Pancreas (tissue), 10 donors: ENCODE measurements at places on chromosomes 12 and 14.

DNA sequence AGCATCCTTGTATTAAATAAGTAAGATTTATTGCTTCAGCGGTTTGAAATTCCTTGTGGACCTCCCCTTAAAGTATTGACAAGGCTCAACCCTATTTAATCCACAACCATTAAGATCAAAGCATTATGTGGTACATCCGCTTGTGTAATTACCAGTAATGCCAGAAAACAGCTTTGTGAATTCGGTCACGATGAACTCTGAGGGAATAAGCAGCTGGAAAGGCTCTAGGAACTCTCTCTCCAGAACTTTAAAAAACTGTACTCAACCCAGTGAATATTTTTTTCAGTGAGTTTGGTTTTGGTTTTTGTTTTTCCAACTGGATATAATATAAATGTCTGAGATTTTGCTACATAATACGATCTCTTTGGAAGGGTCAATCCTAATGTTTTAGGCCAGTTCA is 49.3 kb upstream of the DIO2 start:
- H3K36me3 ChIP-seq, result no peaks in the 10 kb centered on the region
- no peak overlapping the region for H3K4me3 ChIP-seq
- no peak overlapping the region for H3K27ac ChIP-seq
- H3K27me3 ChIP-seq, result no peaks in the 10 kb centered on the region
- H3K4me1 ChIP-seq, result no peaks in the 10 kb centered on the region
- no peak for DNase-seq

- H3K27ac ChIP-seq, result no peak overlapping the region
- DNase-seq, result no peak
- no peaks in the 10 kb centered on the region for H3K27me3 ChIP-seq
- no peaks in the 10 kb centered on the region for H3K36me3 ChIP-seq
These were observed 732.6 kb upstream of the FLRT2 start for GRCh38 chr14:84797326-84797725.

- DNase-seq, result no peak
- no peaks in the 10 kb centered on the region for H3K4me1 ChIP-seq
- no peaks in the 10 kb centered on the region for H3K36me3 ChIP-seq
- no peak overlapping the region for H3K4me3 ChIP-seq
- H3K27me3 ChIP-seq, result no peaks in the 10 kb centered on the region
These were observed 50.0 kb downstream of the SOX5 start for GRCh38 chr12:23899434-23899833.

DNA sequence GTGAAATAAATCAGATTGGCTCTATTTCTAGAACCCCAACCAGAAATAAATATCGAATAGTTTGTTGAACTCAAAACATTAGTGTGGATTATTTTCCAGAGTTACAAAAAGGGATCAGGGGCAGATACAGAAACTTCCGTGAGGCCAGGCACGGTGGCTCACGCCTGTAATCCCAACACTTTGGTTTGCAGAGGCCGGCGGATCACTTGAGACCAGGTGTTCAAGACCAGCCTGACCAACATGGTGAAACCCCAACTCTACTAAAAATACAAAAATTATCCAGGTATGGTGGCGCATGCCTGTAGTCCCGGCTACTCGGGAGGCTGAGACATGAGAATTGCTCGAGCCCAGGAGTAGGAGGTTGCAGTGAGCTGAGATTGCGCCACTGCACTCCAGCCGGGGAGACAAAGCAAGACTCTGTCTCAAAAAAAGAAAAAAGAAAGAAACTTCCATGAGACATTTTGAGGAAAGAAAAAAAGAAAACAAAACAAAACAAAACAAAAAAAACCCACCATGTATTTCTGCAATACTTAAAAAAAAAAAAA is 2.1 kb downstream of the FBXO21 start:
- no peak for DNase-seq
- H3K36me3 ChIP-seq, result peaks cover 17% of the 10 kb centered on the region
- H3K27me3 ChIP-seq, result no peaks in the 10 kb centered on the region
- no peak overlapping the region for H3K27ac ChIP-seq
- no peak overlapping the region for H3K4me3 ChIP-seq
- H3K4me1 ChIP-seq, result no peaks in the 10 kb centered on the region

DNA sequence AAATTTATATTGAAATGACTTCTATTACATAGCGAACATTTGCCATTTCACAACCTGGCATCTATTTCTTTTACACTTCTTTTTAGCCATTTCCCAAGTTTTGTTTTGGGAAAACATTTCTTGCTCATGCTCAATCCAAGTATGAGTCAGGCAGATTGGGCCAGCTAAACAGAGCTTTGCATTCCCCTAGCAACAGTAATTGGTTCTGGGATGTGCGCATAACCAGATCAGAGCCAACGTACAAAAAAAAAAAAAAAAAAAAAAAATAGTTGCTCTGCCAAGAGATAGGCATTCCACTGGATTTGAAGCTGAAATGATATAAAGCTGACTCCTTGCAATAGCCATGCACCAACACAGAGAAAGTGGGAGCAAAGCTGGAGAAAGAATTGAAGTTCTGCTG is 37.5 kb downstream of the PLCZ1 start:
- no peaks in the 10 kb centered on the region for H3K36me3 ChIP-seq
- DNase-seq, result no peak
- no peak overlapping the region for H3K27ac ChIP-seq
- H3K4me3 ChIP-seq, result no peak overlapping the region
- H3K4me1 ChIP-seq, result no peaks in the 10 kb centered on the region

- H3K27ac ChIP-seq, result no peak overlapping the region
- H3K4me3 ChIP-seq, result no peak overlapping the region
- no peaks in the 10 kb centered on the region for H3K4me1 ChIP-seq
- no peaks in the 10 kb centered on the region for H3K36me3 ChIP-seq
- no peak for DNase-seq
These were observed 27.6 kb upstream of the ARHGAP5 start for GRCh38 chr14:32049361-32050088.

DNA sequence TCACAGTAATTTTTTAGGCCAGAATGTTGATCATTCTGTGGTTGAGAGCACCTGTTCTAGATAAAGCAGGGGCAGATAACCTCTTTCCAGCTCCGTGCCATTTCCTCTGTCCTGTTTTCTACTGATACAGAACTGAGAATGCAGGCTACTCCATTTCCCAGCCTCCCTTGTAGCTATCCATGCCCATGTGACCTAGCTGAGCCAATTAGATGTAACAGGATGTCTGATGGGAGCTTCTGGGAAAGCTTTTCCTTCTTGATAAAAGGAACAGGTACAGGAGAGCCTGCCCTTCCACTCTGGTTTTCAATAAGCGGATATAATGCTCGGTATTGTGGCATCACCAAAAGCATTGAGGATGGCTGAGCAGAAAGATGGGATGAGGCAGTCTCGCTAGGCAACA is 54.2 kb downstream of the LRRC74A start:
- no peaks in the 10 kb centered on the region for H3K36me3 ChIP-seq
- no peaks in the 10 kb centered on the region for H3K27me3 ChIP-seq
- no peak for DNase-seq
- H3K4me3 ChIP-seq, result no peak overlapping the region

- H3K36me3 ChIP-seq, result no peaks in the 10 kb centered on the region
- H3K27ac ChIP-seq, result no peak overlapping the region
- no peak overlapping the region for H3K4me3 ChIP-seq
- H3K4me1 ChIP-seq, result no peaks in the 10 kb centered on the region
- no peak for DNase-seq
These were observed 160.2 kb upstream of the LMNTD1 start for GRCh38 chr12:25713264-25713663.

DNA sequence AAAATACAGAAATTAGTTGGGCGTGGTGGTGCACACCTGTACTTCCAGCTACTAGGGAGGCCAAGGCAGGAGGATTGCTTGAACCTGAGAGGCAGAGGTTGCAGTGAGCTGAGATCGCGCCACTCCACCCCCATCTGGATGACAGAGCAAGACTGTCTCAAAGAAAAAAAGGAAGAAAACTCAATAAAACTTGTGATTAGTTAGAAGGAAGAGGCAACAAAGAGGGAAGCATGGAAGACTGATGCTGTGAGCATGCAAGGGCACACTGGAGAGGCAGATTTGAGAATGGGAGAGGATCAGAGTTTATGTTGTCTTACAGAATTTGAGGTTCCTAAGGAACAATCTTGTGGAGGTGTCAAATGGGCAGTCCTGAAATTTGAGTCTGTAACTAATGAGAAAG is 2.8 kb upstream of the ZC2HC1C start:
- H3K4me3 ChIP-seq, result no peak overlapping the region
- H3K36me3 ChIP-seq, result no peaks in the 10 kb centered on the region
- no peak for DNase-seq
- H3K4me1 ChIP-seq, result peaks cover 14% of the 10 kb centered on the region

- H3K36me3 ChIP-seq, result no peaks in the 10 kb centered on the region
- H3K4me1 ChIP-seq, result no peaks in the 10 kb centered on the region
- no peak overlapping the region for H3K27ac ChIP-seq
These were observed 38.1 kb upstream of the SLC2A13 start for GRCh38 chr12:40144023-40144422.

- no peak within 1 kb of the TSS for H3K4me3 ChIP-seq
- no peaks in the 10 kb centered on the region for H3K27me3 ChIP-seq
- no peaks in the 10 kb centered on the region for H3K36me3 ChIP-seq
- no peak for DNase-seq
- peak within 1 kb of the TSS; percentile 22 for H3K27ac ChIP-seq
These were observed at the start of gene GLT1D1 for GRCh38 chr12:128852885-128853599. GLT1D1 (plus strand) TSS chr12:128853478; CDS start chr12:128853582, 104 bp downstream.

DNA sequence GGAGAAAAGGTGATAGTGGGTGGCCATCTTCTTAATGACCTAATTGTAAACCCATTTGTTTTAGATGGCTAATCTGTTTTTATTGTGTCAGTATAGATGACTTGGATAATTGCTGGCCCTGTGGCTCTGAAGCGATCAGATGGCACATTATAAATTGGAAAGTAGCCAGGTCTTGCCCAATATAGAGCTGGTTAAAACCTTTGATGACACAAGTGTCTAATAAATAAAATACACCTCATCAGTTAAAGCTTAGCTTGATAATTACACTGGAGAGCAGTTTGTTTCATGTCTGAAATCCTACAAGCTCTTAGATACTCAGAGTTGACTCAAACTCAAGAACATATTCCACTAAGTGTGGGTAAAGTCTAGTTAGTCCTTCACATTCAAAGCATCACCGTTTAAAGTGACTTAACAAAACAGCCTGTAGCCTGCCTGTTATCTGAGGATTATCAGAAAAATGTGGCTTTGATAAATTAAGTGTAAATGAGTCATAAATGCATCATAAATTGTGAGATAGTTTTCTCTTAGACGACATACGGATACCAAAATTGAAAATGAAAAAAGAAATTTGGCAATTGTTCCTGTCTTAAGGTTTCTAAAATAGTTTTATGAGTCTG is 280.9 kb downstream of the LRIG3 start:
- no peak overlapping the region for H3K4me3 ChIP-seq
- no peaks in the 10 kb centered on the region for H3K4me1 ChIP-seq
- no peak for DNase-seq
- no peaks in the 10 kb centered on the region for H3K27me3 ChIP-seq

DNA sequence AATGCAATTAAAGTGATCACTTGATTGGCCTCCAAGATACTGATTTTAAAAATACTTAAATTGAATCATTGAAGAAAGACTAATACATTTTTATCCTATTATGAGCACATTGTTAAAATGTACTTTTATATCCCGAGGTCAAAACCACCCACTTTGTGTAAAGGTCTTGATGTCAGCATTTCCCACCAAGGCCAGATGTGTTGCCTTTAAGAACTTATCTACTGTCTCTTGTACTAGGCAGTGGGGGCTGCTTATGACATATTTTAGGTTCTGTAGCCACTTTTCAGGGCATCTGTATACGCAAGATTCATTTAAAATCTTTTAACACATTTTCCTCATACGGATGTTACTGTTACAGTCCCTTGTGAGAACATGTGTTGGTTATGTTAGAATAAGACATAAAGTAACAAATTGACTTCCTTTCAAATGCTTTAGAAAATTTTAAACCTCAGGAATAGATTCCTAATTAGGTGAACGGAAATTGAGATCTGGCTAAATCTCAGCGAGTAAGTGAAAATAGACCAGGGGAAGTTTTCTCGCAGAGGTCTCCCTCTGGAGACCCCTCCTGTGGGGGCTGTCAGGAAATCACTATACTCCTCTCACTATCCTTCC is 456.2 kb downstream of the ADAMTS20 start:
- H3K4me3 ChIP-seq, result no peak overlapping the region
- H3K27me3 ChIP-seq, result no peaks in the 10 kb centered on the region
- DNase-seq, result no peak
- H3K36me3 ChIP-seq, result no peaks in the 10 kb centered on the region

DNA sequence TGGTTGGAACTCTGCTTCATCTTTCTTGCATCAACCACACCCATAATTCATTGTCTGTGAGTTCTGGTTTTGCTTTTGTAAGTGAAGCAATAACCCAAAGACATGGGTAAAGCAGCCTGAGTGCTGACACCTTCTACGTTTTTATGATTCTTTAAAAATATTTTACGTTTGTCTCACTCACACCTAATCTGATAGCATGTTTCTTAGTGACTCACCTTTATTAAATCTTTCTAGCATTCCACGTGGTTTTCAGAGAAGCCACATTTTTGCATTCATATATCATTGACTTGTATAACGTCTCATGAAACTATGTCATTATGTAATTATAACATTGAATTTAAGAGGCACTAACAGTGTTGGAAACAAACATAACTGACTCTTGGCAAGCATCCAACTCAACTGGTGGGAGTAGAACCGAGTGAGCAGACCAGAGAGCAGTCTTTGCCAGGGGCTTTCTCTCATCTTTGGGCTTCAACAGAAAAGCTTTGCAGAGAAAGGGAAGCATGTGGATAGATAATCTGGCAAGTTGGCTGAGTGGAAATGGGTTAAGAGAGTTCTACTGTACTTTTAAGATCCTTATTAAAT is 118.8 kb downstream of the TPH2 start:
- H3K27me3 ChIP-seq, result no peaks in the 10 kb centered on the region
- H3K27ac ChIP-seq, result no peak overlapping the region
- no peak for DNase-seq
- no peaks in the 10 kb centered on the region for H3K36me3 ChIP-seq
- H3K4me3 ChIP-seq, result no peak overlapping the region

DNA sequence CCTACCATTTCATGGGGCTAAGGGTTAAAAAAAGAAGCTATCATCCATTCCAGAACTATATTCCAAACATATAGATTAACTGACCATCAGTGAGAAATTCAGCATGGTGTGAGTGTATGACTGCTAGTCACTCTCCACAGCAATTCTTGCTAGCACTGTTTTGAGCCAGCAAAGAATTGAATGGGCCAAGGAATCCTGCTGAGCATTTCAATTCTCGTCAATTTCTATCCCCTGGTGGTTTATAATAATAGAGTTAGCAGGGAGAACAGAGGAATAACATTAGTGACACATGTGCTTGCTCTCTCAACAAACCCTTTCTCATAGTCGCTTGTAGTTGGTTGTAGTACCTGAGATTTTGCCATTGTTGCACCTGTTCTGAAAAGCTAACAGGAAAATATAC is 7.2 kb downstream of the MBIP start:
- H3K4me3 ChIP-seq, result no peak overlapping the region
- H3K4me1 ChIP-seq, result peaks cover 4% of the 10 kb centered on the region
- no peaks in the 10 kb centered on the region for H3K27me3 ChIP-seq
- no peak for DNase-seq
- H3K36me3 ChIP-seq, result no peaks in the 10 kb centered on the region
